ENCODE measurements at places on chromosomes 2 and 18.

DNA sequence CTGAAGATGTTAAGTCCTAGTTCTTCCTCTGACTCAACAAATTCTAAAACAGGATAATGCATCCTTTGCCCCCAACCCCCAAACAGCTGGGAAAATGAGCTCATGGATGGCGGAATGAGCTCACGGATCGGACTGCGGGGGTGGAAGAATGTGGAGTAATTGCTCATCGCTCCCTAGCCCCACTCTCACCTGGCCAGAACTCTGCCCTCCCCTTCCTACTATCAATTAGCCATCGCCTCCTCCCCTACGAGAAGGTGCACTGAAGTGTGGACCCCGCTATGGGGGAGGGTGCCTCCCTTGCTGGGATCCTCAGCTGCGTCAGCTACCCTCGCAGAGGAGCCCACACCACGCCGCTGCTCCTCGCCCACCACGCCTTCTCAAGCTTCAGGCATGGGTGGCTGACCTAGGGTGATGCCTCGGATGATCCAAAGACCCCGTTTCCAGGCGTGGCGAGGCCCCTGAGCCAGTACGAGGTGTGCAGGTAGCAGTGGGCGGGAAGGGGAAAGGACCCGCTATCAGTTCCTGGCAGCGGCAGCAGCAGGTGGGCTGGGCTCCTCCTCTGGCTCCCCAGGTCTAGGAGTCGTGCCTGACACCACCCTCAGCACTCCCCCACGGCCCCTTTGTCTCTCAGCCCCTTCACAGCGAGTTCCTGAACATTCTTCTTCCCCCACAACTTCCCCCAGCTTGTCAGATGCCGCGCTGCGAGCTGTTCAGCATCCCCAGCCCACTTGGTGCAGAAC is 82.1 kb upstream of the POMC start:
- DNase-seq = no peak

DNA sequence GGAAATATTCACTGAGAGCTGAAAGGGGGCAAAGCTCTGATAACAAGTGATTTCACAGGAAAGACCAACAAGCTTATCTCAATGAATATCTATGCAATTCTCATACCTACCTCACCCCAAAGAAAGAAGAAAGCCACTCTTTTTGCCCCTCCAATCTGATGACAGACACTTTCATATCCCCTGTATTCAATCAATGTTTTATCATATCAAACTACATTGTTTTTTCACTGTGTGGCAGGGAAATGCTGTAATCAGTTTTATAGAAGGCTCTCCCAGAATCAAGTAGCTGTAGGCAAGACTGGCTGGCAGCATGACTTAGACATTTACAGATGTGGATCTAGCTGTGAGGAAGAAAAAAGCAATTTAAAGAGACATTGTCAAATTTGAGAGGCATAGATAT is 81.3 kb upstream of the PIK3C3 start:
- no peak for DNase-seq

- DNase-seq = no peak
Observed at GRCh38 chr2:43710866-43711265, 34.6 kb upstream of the C1GALT1C1L start.

DNA sequence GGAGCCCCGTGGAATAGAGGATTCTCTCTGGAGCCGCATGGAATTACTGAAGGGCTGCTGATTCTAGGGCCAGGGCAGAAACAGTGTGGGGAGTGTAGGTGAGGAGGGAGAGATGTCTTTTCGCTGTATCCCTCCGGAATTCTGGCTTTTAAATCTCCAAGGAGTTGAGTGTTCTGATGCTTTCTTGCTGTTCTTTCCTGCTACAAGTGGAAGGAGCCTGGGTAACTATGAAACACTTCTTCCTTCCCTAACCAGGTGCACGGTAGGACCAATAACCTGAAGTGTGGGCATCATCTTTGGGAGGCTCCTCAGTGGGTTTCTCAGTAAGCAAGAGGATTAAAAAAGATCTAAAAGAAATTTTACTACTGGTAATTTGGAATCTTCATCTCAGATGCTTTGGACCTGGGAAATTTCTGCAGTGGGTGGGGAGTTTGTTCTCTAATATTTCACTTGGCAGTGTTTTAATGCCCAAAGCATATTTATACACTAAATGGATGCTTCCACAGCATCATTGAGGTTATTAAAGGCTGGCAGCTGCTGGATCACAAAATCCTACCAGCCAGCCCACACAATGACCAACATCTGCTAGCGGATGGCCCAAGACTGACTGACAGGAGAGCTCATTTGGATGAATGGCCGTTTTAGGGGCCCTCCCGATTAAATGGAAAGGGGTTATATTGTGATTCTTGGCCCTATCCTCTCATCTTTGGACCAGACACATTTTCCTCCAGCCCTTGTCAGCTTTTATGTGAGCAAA is 2.1 kb downstream of the EML6 start:
- no peak for DNase-seq

Data from activated T-helper 1 cell treated with anti-CD3 and anti-CD28 coated beads, Interleukin-2, amount 50 U/mL, for 16 hours (primary cell).